ENCODE measurements at places on chromosomes 2 and 18.
A peak's percentile ranks its signal among the peaks of the same experiment; 100 is the strongest.

- no peak for DNase-seq
These were observed 146.4 kb downstream of the SH3RF3 start for GRCh38 chr2:109275120-109276012.

- peak; percentile 33 for DNase-seq
These were observed at the start of gene RPRM for GRCh38 chr2:153478289-153479261. RPRM (minus strand) TSS chr2:153478762; CDS start chr2:153478565, 197 bp downstream.

GRCh38 chr18:32891130-32891529, 118.3 kb upstream of the KLHL14 start:
- DNase-seq: no peak

GRCh38 chr2:205744074-205744591, 61.8 kb downstream of the NRP2 start:
- no peak for DNase-seq

DNA sequence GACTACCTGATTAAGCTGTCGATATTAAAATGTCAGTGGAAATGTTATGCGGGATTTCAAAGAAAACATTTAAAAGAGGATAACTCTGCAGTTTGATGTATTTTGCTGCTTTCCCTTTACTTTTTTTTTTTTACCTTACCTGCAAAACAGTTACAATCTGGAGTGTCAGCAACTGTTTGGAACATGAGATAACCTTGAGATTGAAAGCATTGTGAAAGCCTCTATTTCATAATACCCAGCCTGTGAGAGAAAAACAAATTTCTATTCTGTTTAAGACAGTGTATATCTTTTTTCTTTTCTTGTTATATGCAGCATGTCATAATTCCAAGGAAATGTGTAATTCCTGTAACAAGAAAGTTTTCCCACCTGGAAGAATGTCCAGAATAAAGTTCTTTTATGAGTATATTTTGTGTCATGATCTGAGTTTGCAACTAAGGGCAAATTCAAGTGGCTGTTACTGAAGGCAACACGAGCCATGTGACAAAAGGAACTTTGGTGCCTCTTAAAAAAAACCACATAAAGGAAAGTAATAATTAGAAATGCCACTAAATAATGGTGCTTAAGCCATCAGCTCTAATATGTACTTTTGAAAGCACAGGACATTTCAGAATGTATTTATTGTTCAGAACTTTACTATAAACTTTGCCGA, 297.0 kb upstream of the DSEL start:
- no peak for DNase-seq

DNA sequence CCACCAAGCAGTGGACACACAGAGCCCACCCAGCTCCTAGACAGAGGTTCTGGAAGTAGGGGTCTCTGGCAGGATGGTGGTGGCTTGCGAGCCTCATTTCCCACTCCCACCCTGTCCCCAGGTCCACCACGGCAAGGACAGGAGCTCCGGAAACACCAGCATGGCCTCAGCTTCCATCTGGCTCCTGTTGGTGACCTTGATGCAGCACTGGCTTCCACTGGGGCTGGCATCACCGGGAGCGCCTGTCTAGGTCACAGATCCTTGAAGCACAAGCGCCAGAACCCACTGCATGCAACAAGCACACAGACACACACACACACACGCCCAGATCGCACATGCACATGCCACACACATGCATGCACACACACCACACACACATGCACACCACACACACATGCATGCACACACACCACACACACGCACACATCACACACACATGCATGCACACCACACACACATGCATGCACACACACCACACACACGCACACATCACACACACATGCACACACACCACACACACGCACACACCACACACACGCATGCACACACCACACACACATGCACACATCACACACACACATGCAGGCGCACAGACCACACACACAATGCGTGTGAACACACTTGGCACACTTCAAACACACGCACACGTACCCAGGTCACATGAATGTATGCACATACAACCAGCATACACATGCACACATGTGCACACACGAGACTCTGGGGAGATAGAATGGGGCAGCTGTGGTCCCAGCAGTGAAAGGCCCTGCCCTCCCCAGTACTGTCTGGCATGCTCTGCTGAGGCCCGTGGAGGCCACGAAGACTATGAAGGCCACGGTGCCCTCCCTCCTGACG, 63.7 kb downstream of the TWIST2 start:
- DNase-seq: no peak

GRCh38 chr2:126839796-126840195, 58.9 kb upstream of the TEX51 start:
- DNase-seq: no peak

DNA sequence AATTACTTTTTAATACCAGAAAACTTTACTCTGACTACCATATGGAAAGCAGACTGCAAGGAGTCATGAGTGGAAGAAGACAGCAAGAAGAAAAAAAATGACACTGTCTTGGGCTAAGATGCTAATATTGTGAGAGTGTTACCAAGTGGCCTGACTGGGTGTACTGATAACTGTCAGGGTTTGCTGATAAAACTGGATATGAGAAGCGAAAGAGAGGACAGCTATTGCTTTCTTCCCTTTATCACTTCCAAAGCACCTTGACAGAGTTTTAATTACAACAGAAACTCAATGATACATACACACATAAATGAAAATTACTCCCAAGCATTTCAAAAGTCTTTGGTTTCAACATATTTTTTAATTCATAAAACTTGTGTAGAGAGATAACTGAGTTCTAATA, 368.5 kb downstream of the ZEB2 start:
- DNase-seq: no peak

- DNase-seq: no peak
These were observed 92.1 kb downstream of the SH3BP4 start for GRCh38 chr2:235043762-235044500.
